ENCODE measurements at places on chromosomes 12 and 14.

- peak; percentile 76 for DNase-seq
Observed at GRCh38 chr12:90959538-90960139, 4.7 kb upstream of the CCER1 start.

DNA sequence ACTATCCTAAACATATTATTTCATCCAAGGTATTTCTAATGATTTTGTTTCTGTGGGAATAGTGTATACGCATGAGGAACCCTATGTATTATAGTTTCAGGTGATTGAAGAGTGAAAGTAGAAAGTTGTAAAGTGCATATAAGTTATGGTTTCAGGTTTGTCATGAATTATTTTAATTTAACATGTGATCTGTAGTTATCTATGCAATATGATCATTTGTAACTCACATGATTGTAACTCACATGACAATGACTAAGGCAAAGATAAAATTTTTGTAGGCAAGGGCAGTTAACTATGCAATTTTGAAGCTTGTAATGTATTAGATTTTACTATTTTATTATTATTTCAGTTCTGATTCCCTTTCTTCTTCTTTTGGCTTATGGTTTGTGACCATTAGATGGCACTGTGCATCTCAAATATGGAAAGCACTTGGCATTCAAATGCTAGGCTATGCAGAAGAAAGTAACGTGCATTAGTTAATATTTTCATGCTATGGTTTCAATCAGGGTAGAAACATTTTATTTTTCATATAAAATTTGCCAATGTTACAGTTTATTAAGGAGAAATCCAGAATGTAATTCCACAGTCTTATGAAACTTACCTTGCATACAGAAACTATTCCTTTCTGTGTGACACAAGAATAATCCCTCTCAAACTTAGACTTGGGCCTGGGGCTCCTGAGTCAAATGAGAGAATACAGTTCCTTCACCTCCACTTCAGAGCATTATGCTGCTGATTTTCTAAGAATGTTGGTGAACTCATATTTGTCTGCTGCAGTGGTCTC, 15.8 kb upstream of the TMEM30B start:
- DNase-seq, result peak; percentile 48

DNA sequence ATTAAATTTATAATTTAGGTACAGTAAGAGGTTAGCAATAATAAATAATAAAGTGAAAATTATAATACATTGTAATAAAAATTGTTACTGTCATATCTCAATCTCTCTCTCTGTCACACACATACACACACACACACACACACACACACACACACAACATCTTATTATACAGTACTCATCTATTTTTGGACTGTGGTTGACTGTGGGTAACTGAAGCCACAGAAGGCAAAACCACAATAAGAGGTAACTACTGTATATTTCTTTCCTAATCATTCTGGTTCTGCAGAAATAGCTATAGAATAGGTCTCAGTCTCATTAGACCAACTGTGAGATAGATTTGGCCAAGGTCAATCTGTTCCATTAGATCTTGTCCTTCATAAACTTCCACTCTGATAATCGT, 33.1 kb upstream of the PTPRO start:
- DNase-seq, result no peak

DNA sequence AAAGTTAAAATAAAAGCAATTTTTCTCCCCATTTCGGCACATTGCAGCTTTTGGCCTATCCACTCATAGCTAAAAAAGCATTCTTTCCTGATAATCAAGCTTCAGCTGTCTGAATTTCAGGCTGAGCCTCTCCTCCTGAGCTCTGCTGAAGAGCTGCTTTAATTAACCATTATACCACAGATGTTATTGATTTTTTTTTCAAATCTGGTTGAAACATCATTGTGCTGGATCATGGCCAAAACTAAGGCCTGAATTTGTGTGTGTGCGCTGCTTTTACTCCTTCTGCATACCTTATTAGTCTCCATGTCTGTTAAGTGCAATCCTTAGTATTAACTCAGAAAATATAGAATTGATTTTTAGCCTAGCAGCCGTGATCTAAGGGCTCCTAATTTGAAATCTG, 52.3 kb downstream of the MBIP start:
- no peak for DNase-seq

DNA sequence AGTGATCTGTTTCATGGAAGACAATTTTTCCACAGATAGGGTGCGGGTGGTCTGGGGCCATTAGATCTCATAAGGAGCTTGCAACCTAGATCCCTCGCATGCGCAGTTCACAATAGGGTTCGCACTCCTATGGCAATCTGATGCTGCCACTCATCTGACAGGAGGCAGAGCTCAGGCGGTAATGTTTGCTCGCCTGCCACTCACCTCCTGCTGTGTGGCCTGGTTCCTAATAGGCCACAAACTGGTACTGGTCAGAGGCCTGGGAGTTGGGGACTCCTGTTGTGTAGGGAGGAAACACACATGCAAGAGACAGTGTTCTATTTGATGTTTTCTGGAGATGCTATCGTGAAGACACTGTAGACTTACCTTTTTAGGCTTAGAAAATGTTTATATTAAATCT, 77.0 kb upstream of the FGD4 start:
- DNase-seq, result no peak

DNA sequence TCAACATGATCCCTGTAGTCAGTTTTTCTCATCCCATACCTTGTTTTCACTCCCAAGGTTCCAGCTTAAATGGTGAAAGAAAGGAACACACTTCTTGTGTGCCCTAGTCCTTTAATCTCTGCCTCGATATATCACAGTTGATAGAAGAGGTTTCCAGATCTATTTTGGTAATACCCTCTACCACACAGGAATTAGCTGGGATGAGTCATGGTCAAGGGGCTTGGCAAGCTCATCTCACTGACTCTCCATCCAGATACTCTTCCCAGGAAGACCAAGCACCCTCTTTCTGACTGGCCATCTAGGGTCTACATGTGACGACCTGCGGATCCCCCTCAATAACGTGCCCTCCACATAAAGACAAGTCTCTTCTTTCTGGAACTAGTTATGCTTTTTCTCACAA, 277.9 kb downstream of the ITPR2 start:
- no peak for DNase-seq

DNA sequence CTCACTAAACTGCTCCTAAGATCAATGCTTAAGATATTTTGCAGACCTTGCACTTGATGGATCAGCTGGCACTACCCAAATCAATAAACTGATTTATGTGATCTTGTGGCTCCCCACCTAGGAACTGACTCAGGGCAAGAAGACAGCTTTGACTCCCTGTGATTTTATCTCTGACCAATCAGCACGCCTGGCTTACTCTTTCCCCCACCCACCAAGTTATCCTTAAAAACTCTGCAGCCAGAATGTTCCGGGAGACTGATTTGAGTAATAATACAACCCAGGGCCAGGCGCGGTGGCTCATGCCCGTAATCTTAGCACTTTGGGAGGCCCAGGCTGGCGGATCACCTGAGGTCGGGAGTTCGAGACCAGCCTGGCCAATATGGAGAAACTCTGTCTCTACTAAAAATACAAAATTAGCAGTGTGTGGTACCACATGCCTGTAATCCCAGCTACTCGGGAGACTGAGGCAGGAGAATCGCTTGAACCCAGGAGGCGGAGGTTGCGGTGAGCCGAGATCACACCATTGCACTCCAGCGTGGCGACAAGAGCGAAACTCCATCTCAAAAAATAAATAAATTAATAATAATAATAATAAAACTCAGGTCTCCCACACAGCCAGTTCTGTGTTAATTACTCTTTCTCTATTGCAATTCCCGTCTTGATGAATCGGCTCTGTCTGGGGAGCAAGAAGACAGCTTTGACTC, 12.0 kb downstream of the MORN3 start:
- DNase-seq, result no peak

DNA sequence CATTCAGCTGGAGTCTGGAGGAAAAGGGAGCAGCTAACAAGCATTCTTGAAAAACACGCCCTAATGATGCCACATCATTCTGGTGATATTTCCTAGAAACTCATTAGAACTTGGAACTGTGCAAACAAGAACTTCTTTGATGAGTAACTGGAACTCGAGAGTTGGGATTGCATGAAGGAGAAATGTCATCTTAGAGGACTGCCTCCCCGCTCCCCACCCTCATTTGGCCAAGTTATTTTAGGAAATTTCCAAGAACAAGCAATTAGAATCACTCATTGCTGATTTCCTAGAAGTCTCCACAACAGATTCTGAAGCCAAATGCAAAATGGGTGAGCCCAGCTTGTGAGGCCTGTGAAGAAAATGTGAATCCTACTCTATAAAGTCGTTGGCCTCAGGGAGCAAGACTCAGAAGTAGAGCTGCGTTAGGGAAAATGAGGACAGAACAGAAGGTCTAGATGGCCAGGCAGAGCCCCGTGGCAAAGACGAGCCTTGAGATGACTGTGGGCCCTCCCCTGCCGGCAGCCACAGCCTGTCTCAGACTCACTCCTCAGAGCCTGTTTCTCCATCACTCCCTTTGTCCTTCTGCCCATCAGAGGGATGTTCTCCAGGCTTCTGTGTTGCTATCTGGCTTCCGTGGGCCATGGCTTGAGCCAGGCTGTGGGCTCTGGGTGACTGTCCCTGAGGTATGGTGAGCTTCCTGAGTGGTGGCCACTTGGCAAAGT, 38.4 kb downstream of the RTL1 start:
- no peak for DNase-seq

DNA sequence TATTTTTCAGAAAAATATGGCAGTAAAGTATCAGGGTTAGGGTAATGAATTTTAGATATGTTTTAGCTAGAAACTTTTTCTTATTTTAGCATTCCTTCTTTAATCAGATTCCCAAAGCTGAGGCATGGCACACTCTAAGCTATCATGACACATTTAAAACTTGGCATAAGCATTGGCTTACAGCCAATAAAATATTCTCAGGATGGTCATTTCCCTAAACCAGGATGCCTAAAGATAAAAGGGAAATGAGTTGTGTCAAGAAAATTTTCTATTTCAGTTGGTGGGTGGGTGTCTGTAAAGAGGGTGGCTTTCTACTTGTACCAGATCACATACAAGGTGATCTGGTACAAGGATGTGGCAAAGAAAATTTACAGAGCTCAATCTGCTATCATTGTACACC, 47.8 kb downstream of the PEBP1 start:
- DNase-seq, result no peak

DNA sequence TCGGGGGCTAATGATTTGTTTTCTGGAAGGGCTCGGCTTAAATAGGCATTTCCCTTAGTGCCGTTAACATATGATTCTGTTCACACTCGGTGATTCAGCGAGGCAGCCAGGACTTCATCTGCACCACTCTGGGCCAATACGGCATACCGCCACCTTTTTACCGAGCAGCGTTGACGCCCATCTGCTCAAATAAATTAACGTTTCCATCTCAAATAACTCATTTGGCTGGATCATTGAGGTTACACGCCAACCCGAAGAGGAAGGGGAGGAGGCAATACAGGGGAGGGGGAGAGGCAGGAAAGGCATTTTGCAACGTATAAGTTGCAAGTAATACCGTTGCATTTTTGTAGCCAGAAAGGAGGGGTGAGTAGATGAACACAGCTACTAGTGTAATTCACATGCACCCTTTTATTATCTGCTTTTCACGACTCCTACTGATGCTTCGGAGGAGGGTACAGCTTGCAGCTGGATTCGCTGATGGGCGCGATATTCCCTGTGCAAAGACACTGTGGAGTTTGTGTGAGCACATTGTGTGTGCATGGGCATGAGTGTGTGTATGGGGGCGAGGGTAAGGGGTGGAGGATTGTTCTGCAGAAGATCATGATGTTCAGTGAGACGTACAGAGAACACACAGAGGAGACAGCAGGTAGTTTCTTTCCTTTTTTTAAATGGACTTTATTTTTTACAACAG, 45.9 kb downstream of the MAP1LC3B2 start:
- peak; percentile 43 for DNase-seq

- DNase-seq, result no peak
Observed at GRCh38 chr14:60984196-60984595, 3.2 kb downstream of the SLC38A6 start.

- DNase-seq, result peak; percentile 20
Observed at GRCh38 chr12:11630046-11630706, 19.3 kb upstream of the ETV6 start.

- DNase-seq, result no peak
Observed at GRCh38 chr12:110176745-110177144, 52.6 kb downstream of the IFT81 start.

GRCh38 chr12:6979021-6979420, 8.3 kb downstream of the EMG1 start:
- no peak for DNase-seq

DNA sequence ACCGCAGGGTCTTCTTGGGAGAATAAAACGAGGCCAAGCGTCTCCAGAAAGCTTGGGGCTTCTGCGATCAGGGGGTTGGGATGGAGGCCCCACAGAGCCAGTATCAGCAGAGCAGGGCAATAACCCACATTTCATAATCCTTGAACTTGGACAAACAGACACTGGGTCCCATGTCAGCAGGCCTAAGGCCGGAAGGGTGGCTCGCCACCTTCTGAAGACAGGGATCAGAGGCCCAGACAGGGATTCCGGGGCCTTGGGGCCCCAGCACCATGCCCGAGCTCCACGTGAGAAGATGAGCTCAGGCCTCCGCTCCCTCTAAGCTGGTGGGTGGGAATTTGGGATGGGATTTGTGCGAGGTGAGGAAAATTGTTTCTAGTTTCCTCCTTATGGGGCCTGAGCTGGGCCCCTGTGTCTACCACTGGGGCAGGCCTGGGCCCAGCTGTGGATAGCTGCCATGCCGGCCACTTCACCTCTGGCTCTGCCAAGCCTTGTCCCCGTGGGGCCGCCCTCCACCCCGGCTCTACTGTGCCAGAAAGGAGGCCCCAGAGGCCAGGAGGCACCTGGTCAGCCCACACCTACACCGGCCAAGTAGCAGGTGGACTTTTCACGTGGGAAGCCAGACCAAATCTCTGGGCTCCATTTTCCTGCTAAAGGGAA, 67.2 kb upstream of the DLK1 start:
- DNase-seq, result no peak

DNA sequence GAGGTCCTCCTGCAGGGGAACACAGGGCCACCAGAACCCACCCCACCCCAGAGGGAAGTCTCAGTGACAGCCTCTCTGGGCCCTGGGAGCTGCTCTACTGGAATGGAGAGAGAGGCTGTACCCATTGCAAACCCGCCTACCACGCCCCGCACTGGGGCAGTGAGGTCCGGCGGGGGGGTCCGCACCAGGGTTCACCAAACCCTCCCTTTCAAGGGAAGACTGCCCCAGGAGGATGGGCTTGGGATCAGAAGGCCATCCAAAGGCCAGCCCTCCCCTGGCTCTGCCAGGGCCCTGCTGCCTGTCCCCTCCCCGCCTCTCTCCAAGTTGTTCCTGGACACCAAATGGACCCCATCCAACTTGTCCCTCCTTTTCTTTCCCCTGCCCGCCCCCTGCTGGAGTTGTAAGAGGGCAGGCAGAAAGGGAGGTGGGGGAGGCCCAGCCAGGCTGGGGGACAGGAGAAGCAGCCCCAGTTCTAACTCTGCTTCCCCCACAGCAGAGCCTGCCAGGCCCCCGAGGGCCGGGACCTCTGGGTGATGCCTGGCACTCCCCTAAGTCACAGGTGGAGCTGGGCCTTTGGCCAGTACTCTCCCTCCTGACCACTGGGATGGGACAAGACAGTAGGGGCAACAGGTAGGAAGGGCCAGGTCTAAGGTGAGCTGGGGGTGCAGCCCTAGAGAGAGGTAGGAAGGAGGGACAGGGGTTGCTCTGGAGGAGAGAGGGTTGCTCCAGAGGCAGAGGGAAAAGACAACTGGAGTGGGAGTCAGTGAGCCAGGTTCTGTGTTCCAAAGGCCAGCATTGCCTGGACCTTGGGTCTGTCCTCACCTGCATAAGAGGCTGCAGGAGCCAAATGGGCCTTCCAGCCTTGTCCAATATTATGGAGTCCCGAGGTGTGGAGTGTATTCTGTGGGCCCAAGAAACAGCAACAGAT, 3.2 kb upstream of the DIO3 start:
- no peak for DNase-seq

Data from Ammon's horn (tissue), 1 donor.